ENCODE measurements at places on chromosomes 7 and 10.

DNA sequence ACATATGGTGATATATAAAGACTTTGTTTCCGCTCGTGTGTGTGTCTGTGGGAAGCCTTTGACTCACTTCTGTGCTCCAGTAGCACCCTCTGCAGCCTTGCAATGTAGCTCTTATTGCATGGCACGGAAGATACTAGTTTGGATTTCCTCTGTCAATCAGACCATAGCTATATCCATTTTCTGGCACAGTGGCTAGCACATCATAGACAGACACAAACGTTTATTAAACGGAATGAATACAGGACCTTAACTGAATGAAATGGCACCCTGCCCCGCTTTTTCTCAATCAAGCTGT is 124.0 kb upstream of the PTPN20 start:
- peak; percentile 58 for DNase-seq

- no peak for DNase-seq
These were observed 144.9 kb downstream of the PAXIP1 start for GRCh38 chr7:154857728-154858681.

DNA sequence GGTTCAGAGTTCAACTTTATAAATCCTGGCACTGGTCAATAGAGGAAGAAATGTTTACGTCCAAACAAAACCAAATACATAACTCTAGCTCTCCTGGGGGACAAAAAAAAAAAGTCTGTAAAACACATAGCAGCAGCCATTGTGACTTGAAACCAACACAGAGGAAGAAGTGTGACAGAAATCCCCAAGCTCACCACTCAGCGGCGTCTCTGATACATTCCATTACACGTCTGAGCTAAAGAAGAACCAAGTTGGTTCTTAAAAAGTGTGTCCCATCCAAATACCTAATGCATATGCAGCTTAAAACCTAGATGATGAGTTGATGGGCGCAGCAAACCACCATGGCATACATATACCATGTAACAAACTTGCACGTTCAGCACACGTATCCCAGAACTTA is 58.3 kb upstream of the NANOS1 start:
- no peak for DNase-seq

DNA sequence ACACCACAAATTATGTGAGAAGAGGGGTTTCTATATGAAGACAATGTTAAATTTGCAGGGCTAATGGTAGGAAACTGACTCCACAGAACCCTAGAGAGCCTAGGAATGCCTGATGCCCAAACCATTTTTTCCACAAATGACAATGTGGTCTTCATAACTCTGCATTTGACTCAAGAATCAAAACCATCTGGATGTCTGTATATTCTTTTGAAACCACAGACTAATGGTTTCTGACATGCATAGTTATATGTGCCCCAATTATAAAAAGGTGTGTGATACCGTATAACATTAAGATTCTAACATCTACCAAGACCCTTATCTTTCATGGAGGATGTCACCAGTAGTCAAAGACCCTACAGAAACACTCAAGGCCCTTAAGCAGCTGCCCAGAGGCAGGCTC is 20.3 kb downstream of the SEC61G start:
- no peak for DNase-seq

DNA sequence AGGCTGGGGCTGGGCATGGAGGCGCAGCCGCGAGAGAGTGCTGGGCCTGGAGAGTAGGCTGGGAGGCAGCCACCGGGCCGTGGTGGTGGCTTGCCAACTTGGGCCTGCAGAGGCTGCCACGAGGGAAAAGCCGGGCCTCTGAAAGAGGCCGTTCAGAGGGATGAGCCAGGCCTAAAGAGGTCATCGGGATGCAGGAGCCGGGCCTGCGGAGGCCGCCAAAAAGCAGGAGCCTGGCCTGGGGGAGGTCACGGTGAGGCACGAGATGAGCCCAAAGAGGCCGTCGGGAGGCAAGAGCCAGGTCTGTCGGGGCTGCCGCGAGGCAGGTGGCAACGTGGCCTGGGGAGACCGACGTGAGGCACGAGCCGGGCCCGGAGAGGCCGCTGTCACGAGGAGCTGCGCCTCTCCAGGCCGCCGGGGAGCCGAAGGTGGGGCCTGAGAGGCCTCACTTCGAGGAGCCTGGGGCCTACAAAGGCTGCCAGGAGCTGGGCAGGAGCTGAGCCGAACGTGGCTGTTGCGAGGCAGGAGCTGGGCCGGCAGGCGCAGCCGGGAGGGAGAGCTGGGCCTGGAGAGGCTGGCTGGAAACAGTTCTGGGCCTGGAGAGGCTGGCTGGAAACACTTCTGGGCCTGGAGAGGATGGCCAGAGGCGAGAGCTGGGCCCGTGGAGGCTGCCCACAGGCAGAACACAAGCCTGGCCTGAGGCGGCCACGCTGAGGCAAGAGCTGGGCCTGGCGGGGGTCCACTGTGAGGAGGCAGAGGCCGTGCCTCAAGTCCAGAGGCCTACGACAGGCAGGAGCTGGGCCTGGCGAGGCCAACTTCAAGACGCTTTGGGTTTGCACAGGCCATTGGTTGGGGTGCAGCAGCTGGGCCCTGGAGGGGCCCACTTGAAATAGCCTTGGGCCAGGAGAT is 24.6 kb downstream of the MDH2 start:
- DNase-seq: no peak

DNA sequence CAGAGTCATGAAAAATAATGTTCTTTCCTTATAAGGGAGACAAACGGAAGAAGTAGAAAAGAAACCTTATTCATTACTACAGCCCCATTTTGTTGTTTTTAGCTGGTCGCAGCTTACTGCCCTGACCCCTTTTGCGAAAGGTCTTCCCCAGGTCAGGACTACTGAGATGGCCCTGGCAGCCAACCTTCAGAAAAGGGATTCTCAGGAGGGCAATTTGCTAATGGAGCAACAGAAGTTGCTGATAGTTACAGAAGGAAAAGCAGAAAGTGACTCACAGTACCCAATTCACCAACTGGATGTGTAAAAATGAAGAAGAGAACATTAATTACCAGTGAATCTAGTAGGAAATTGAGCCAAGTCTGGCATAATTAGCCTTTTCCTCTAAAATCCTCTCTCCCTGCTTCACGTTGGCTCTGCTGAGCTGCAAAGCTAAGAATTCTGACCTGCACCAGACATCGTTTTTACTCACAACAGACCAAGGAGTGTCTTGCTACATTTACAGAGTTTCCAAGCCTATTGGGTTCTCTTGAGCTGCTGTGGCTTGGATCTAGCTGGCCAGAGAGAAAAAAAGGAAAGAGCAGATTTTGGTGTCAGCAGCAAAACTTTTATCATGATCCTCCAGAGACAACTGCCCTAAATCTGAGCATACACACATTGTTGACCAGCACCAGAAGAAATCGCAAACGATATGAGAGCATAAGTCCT is 499.9 kb upstream of the FZD8 start:
- no peak for DNase-seq

Data from left lobe of liver (tissue), 2 donors.